Epithelial cell of esophagus (primary cell): ENCODE measurements at places on chromosomes 6 and 20.

- no peak for DNase-seq
These were observed 146.2 kb downstream of the KHDC1L start for GRCh38 chr6:73078908-73079610.

GRCh38 chr6:16474772-16475493, 236.5 kb downstream of the GMPR start:
- no peak for DNase-seq

- no peak for DNase-seq
These were observed 347.8 kb upstream of the HS3ST5 start for GRCh38 chr6:114690625-114691024.

- DNase-seq, result peak; percentile 69
These were observed 67.8 kb downstream of the RNF182 start for GRCh38 chr6:13992417-13993055.

DNA sequence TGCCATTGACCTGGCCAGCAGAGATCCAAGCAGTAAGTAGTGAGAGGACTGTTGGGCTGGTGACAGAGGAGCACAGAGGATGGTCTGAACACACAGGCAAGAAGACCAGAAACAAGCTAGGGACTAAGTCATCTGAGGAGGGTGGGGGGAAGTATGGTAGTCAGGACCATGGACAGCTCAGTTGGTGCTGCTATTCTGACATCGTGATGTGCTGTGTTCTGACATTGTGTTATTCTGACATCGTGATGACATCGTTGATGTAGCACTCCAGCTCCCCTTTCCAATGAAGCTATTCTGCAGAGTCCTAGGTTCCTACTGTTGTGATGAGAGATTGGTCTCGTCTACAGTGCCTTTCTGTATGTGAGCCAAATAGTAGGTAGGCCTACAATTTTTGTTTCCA, 28.7 kb downstream of the CFAP206 start:
- DNase-seq, result peak; percentile 80

DNA sequence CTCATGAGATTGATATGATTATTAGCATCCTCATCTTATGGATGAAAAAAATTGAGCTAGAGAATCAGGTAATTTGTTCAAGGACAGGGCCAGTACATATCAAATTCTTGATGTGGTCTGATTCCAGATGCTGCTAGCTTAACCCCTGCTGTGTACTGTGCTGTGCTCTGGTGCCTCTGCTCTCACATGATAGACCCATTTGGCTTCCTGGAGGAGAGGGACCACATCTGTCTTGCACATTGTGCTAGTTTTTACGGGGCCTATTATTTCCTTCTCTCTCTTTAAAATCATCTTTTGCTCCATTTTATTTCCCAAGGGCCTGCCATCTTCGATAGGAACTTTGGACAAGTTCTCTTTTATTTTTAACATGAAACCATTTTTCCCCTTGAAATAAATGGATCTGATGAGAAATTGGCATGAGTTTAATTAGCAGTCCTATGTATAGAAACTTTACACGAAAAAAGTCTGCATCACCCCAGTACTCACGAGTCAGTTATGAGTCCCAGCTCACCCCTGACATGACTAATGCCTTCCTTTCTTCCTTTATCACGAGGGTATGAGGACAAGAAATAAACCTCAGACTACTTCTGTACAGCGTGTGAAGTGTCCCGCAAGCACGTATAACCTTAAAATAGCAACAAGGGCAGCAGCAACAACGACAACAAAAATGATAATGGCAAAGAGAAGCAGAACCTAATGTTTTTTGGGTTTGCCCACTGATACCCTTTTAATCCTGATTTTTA, 26.5 kb downstream of the CD109 start:
- peak; percentile 90 for DNase-seq

- peak; percentile 49 for DNase-seq
These were observed 207.7 kb upstream of the DTNBP1 start for GRCh38 chr6:15870333-15871043.

- no peak for DNase-seq
These were observed 317.3 kb downstream of the TAF4 start for GRCh38 chr20:61748376-61748775.
